CD4-positive, alpha-beta T cell treated with Interleukin-17A for 1 hour (primary cell): ENCODE measurements at places on chromosomes 11 and 22.

DNA sequence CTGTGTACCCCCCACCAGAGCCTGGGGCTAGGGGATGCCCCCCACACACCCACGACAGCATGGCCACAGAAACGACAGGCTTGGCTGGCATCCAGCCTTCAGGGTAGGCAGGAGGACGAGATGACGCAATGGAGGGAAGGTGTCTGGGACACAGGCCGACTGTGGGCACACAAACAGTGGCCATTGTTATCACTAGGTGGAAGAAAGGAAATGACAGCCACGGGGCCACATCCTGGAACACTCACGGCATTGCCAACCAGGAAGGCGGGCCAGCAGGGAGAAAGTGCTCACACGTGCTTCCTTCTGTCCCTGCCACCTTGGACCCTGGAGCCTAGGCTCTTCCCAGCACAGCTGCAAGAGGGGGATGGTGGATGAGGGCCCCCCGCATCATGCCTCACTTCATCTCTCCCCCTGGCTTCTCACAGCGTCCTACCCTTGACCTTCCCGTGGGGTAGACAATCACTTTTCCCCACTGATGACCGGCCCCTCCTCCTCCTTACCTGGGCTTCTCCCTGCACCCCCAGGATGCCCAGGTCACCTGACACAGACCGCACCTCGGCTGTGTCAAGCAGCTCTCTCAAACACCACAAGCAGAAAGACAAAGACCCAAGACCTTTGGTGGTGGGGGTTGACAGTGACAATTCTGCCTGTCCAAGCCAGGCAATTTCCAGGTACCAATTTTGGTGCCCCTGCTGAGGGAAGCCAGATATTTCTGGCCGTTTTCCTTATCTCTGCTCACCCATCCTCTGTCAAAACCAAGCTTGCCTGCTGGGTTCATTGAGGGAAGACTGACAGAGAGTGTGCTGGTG, 8.6 kb downstream of the PLA2G6 start:
- peak; percentile 64 for DNase-seq

DNA sequence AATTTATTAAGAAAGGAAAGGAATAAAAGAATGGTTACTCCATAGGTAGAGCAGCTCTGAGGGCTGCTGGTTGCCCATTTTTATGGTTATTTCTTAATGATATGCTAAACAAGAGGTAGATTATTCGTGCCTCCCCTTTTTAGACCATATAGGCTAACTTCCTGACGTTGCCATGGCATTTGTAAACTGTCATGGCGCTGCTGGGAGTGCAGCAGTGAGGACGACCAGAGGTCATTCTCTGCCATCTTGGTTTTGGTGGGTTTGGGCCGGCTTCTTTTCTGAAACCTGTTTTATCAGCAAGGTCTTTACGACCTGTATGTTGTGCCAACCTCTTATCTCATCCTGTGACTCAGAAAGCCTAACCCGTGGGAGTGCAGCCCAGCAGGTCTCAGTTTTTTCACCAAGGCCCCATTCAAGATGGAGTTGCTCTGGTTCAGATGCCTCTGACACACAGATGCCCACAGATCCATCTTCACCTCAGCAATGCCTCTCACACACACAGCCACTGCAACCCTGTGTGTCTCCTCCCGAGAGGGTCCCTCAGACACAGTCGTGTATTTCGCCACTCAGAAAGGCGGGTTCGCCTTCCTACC, 16.4 kb upstream of the JAM3 start:
- no peak for DNase-seq

DNA sequence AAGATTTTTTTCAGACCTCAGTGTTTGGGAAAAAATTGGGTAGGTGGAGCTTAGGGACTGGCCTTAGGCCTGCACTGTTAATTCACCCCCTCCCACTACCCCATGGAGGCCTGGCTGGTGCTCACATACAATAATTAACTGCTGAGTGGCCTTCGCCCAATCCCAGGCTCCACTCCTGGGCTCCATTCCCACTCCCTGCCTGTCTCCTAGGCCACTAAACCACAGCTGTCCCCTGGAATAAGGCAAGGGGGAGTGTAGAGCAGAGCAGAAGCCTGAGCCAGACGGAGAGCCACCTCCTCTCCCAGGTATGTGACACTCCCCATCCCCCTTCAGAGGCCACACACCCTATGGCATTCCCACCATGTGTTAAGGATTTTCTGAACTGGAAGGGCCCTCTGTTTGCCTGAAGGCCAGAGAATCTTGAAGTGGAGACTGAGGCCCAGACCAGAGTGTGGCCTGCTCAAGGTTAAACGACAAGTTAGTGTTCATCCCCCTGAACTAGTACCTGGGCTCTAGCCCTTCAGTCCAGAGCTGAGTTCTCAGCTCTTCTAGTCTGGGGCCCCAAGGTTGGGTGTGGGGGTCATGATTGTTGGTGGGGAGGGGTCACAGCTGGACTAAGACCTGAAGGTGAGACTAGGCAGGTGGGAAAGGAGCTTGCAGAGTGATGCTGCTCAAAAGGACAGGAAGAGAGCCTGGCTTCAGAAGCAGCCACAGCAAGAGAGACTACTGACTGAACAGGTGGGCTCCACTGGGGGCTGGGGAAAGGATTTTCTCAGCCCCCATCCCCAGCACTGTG, 2.3 kb upstream of the FOLR1 start:
- no peak for DNase-seq

- no peak for DNase-seq
Measured at GRCh38 chr11:134815404-134815803, 403.4 kb upstream of the B3GAT1 start.

- DNase-seq, result no peak
Measured at GRCh38 chr11:97687111-97687510, 1297.3 kb downstream of the JRKL start.

DNA sequence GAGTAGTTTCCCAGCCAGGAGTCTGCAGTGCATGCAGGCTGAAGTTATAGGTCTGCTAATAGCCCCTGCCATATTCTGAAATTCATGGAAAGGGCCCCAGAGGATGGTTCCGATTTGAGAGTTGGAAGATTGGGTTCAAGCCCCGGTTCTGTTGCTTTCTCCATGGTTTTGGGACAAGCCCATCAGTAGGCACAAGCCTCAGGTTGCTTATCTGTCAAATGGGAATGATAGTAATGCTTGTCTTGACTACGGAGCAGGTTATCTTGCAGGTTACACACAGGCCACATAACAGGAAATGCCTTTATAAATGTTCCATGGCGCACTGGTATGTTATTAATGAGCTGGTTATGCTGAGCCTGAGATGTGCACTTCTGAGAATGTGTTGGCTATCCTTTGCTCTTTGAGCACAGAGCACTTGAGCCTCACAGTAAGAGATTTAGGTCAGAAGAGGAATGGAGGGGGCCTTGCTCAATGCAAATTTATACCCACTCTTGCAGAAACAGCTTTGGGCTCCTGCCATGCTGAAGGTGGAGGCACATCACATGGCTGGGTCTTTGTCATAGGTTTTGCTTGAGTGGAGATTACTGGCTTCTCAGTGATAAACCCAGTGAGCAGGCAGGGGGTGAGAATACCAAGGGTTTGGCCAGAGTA, 47.1 kb downstream of the ZNRF3 start:
- DNase-seq, result no peak

- no peak for DNase-seq
Measured at GRCh38 chr11:133339495-133340140, 192.7 kb downstream of the OPCML start.

GRCh38 chr11:107777110-107777509, 65.3 kb upstream of the SLN start:
- no peak for DNase-seq

- DNase-seq, result no peak
Measured at GRCh38 chr11:114396916-114397315, 3.4 kb downstream of the C11orf71 start.

- DNase-seq, result no peak
Measured at GRCh38 chr22:27083610-27084009, 426.2 kb downstream of the MIAT start.

DNA sequence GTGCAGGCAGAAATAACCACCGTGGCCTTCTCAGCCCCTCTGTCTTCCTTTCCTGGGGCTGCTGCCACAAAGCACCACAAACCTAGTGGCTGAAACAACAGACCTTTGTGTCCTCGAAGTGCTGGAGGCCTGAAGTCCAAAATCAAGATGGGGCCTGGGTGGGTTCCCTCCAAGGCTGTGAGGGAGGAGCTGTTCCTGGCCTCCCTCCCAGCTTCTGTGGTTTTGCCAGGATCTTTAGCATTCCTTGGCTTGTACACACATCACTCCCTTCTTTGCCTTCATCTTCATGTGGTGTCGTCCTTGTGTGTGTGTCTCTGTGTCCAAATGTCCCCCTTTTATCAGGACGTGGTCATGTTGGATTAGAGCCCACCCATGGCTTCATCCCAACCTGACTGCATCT, 29.0 kb upstream of the PARVG start:
- no peak for DNase-seq

GRCh38 chr11:73347067-73347466, 29.1 kb upstream of the RELT start:
- DNase-seq, result no peak

GRCh38 chr11:85595285-85595884, 31.8 kb downstream of the DLG2 start:
- DNase-seq, result peak; percentile 62

GRCh38 chr11:86510674-86511073, 136.0 kb downstream of the CCDC81 start:
- no peak for DNase-seq

DNA sequence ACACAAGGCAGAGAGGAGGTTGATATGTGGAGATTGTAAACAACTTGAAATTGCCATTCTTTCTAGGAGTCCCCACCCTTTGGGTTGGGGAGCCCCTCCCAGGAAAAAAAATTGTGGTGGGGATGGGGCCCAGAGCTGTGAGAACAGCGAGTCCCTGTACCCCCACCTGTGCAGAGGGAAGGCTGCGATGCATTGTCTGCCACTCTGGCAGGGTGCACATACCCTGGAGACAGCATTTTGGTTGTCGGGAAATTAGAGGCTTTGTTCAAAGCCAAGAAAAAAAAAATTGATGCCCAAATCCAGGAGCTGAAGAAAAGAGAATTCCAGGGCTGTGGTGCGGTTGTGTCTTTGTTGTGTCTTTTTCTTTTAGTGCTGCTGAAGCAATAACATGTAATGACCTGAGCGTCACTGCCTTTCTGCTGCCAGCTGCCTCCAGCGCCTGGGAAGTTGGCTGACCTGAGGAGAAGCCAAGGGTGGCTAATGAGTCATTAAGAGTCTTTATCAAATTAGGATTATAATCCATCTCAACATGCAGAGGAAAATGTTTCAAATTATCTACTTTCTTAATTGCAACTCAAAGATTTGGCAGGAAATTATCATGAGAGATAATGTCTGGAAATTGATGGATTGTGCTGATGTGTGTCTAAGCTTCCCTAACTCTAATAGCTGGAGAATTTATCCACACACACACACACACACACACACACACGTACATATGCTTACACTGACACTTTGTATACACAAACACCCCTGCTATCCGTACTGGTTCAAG, 8.0 kb upstream of the PKNOX2 start:
- DNase-seq, result no peak

DNA sequence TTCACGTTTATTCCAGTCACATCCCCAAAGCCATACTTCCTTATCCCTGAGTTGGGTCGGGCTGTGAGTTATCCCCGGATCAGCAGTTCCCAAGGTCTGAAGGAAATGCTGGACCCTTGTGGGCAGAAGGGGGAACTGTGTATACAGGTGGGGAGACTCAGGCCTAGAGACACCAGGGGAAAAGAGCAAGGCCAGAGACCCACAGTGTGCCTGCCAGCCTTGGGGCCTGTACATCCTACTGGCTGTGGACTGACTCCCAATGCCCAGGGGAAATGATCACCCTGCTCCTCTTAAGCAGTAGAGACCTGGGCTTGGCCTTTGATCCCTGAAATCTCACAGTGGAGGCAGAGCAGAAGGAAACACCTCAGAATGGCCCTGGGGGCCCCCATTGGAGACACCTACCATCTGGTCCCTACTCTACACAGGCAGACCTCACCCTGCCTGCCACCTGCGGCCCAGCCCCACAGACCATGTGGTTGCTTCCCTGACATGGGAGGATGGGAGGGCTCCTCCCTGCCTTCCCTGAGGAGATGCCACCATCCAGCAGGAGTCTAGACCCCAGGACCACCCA, 1.3 kb downstream of the SELENOM start:
- DNase-seq, result no peak

DNA sequence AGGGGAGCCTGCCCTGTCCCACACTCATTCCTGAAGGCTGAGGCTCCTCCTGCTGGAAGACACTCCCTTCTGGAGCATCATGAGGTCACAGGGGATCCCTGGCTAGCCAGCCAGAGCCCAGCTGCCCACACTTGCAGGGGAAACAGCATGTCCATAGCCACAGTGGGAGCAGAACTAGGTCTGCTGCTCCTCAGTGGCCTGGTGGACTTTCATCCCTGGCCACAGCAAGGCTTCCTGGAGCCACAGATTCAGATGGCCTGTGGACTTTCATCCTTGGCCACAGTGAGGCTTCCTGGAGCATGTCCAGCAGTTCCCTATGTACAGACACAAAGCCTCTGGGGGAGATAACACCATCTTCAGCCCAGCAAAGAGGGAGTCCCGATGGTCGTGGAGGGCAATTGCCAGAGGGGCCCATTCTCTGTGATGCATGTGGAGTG, 5.9 kb upstream of the APOL6 start:
- DNase-seq, result no peak

DNA sequence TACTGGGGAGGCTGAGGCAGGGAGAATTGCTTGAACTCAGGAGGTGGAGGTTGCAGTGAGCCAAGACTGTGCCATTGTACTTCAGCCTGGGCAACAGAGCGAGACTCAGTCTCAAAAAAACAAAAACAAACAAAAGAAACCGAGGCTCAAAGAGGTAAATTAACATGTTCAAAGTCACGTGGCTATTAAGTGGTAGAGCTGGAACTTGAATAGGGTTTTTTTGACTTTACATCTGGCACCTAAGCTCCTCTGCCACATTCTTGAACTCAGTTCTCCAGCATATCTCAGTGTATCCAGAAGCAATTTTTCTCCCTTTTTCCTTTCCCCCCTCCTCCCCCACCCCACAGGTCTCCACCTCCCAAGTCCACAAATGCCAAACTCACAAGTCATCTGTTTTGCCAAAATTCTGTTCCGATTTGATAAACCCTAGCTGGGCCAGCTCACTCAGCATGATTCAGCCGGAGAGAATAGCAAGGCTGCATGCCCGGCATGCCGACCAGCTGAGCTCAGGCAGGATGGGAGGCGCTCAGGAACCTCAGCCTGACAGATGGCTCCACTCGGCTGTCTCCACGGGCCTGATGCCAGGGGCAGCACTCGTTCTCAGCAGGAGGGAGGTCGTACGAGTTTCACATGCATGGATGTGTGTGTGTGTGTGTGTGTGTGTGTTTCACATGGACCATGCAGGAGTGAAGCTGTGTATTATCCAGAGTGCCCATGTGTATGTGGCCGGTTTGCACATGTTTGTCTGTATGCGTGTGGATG, 63.2 kb upstream of the RRAS2 start:
- DNase-seq, result no peak
